ENCODE measurements at places on chromosomes 7 and 10. TPM values are rescaled to one million over a fixed set of nuclear protein-coding genes. Genes with fewer than 3 reads are reported as not detected.
A peak's percentile ranks its signal among the peaks of the same experiment; 100 is the strongest.

MYOZ1 gene
- not detected for total RNA-seq

CLRN3 gene
- not detected for total RNA-seq

KIAA1549 gene
- total RNA-seq: 0.10 TPM

EN2 gene
- not detected for total RNA-seq

PDE6C gene
- not detected for total RNA-seq

ANAPC16 gene
- 86.6 TPM for total RNA-seq

CYP26C1 gene
- not detected for total RNA-seq

ZNF485 gene
- 2.0 TPM for total RNA-seq

DNA sequence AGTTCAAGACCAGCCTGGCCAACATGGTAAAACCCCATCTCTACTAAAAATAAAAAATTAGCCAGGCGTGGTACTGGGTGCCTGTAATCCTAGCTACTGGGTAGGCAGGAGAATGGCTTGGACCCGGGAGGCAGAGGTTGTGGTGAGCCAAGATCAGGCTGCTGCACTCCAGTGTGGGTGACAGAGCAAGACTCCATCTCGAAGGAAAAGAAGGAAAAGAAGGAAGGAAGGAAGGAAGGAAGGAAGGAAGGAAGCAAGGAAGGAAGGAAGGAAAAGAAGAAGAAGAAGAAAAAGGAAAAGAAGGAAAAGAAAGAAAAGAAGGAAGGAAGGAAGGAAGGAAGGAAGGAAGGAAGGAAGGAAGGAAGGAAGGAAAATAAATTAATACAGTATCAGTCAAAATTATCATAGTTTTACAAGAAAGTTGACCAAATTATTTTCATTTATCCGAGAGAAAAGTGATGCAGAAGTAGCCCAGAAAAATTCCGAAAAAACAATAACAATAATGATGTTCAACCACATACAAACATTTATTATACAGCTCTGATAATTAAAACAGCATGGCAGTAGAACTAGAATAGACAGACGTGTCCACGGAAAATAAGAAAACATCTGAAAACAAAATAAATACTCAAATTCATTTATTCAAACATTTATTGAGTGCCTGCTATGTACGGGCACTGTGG lies 292.4 kb upstream of the MKLN1 start:
- DNase-seq: no peak

GRCh38 chr10:118754229-118754555 lies 578 bp downstream of the CACUL1 start:
- DNase-seq: no peak

GRCh38 chr10:131431533-131431932 lies 120.0 kb upstream of the TCERG1L start:
- DNase-seq: no peak

- no peak for DNase-seq
These were observed 182.2 kb downstream of the HTR7 start for GRCh38 chr10:90675621-90676020.

DNA sequence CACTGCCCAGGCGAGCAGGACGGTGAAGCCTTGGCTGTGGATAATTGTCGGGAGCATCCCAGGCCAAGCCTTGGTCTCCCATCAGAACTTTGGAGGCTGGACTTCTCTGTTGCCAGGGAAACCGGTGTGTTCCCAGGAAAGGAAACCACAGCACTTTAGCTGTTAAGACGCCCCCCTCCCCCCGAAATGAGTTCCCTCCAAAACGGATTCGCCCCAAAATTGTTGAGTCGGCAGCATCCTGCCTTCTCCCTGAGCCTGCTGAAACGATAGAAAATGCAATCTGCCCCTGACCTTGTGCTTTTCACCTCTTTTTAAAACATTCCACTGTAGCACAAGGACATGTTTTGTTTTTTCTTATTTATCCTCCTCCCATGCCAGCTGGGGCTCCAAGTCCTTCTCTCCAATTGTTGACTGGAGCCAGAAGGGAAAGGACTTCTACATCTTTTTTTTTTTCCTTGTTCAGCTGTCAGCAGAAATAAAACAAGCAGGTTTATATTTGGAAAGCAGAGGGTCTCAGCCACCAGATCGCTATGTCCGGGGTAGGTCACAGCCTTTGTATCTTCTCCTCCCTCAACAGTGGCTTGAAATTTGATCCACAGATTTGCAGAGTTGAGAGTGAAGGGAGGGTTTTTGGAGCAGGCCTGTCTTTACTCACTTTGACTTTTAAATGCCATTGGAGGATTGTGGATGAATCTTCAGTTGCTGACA lies 116.5 kb downstream of the ZMIZ1 start:
- DNase-seq: no peak

- DNase-seq: no peak
These were observed 10.4 kb downstream of the ZNF316 start for GRCh38 chr7:6647541-6647940.

DNA sequence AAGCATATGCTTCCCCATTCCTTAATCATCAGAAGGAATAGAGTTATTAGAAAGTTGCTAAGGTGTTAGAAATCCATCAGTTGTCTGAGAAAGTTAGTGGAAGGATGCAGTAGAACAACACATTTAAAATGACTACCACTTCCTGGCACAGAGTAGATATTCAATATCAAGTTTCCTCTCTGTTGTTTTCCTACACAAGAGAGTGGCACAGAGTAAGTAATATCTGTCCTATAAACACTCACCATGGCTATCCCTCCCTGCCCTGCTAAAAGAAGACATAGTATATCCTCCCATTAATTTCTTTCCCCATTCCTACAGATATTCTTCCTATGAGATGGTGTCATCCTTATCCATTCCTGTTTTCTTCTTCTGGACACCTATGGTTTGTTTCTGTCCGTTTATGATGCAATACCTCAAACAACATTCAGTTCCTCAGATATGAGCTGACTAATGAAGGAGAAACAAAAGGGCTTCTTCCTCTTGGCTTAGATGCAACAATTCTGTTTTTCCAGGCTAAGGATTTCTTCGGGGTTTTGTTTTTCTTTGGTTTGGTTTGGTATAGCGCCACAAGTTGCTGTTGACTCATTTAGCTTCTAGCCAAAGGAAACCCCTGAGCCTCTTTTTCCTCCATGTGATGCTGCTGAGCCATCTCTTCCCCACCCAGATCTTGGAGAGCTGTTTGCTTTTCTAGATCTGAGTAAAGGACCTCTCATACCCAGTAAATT lies 32.9 kb upstream of the BPGM start:
- DNase-seq: no peak

- no peak for DNase-seq
These were observed 69.3 kb downstream of the OAT start for GRCh38 chr10:124349231-124349995.

DNA sequence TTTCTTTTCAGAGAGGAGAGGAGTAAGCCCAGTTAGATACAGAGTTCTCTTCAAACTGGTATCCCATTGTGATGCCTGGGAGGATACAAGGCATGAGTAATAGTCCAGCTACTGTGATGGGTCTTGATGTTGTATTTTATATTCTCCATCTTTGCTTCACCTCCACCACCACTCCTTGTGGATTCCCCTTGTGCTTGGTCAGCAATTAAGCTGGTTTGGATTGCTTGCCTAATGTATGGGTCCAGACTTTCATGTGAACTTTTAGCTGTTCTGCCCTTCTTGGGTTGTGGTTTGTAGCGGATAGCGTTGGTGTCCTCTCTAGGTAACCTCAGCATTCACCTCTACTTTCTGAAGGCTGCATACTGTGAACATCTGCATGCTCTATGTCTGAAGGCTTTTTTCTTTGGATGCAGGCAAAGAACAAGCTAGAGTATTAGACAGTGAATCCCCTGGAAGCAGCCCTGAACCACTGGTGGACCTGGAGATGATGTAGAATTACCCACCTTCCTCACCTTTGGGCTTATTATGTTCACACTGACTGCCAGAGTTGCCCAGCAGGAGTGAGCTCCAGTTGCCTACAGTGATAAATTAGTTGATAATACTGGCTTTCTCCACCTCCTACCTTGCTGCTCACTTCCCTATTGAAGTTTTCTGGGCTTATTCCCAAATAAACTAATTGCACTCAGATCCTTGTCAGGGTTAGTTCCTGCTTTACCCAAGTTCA lies 126.5 kb upstream of the MTPN start:
- DNase-seq: no peak

- DNase-seq: no peak
These were observed 17.2 kb downstream of the TAS2R60 start for GRCh38 chr7:143460271-143460979.

DNA sequence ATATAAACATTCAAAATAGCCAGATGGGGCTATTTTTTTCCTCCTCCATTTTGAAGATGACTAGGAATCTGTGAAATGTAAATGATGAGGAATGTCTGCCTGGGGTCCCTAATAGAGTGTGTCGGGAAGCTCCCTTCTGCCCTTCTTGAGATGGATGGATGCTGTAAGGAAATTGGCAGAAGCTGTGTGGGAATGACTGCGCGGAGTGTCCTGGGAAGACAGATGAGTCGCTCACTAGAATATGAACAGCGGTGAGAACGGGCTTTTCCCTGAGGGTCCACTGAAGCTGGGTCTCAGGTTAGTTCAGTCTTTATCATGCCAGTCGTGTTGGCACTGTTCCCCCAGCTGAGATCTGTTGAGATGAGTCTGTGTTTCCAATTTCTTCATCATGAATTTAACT lies 75.1 kb upstream of the PLPP4 start:
- no peak for DNase-seq

DNA sequence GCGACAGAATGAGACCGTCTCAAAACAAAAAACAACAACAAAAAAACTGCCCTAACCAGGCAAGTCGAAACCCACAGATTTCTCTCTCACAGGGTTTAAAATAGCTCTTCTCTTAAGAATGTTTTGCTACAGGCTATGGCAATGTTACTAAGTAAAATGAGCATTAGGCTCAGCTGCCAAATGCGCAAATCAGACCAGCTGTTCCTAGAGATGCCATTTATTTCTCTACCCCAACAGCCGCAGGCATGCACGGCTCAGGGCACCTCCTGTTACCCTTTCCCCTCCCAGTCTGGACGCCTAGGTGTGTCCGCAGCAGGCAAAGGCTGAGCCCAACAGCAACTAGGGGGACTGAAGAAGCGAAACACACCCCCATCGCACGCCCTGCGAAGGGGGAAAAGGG lies 168.3 kb upstream of the MBL2 start:
- no peak for DNase-seq

DNA sequence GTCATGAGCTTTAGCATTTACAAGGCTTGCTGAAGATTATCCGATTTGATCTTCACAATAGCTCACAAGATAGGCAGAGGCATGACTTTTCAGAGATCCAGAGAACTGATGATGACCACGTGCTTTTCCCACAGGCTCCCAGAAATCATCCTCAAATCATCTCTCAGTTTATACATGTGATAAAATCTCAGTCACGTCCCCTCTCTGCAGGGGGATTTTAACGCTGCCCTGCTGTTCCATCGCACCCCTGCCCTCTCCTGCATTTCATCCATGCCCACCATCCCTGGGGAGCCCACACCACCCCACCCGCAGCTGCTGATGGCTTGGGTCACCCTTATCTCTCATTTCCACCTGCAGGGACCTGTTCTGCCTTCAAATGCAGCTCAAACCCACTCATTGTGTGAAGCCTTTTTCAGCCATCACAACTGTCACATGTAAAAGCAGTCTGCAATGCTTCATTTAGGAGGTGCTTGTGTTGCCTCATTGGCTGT lies 141.8 kb downstream of the DIP2C start:
- no peak for DNase-seq

GRCh38 chr7:142745091-142745635 lies 4.1 kb upstream of the PRSS1 start:
- no peak for DNase-seq

GRCh38 chr7:71221549-71221948 lies 89.6 kb downstream of the GALNT17 start:
- DNase-seq: no peak

DNA sequence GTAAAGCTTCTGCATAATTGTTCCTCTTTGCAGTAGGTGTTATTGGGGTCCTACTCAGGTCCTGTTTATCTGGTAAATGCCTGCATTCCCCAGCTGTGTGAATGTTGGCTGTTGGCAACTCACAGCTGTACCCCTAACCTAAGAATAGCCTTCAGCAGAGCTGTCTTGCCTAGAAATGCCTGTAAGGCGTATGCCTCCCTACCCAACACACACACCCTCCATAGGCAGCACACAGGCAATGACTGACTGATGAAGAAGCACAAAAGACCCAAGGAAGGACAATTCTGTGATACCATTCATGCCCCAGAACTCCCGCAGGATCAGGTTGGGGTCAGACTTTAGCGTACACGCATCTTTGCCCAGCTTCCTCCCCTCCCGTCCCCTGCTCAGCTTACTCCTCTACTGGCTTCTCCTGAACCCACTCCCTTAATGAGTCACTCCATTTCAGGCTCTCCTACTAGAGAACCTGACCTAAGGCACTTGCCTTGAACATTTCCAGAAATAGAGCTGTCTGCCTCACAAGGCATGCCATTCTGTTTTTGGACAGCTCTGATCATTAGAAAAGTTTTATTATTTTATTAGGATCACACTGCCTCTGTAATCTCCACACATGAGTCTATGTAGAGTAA lies 99.2 kb upstream of the PIK3CG start:
- DNase-seq: no peak

DNA sequence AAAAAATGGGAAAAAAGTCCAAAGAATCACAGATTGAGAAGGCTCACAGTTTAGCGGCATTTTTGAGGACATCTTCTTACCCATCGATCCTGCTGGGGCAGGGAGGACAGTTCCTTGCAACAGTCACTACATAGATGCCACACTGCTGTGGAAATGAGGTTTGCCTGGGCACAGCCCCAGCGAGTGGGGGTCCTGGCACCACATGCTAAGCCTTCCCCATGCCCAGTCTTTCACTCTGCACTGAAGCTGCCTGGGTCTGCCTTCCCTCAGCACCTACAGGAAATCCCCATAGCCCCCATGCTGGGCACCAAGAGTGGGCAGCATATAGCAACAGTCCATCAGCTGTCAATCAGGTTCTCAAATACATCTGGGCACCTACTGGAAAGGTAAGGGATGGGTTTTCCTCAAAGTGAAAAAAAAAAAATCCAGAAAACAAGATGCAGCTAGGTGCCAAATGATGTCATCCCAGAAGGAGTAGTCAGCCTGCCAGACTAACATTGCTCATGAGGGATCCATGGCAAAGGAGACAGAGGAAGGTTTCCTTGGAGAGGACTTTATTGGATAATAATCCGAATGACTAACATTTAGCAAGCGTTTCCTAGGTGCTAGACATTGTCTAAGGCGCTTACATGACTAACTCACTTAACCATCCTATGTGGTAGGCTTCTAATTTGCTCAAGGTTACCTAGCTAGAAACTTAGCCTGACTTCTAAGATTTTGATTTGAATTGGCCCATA lies 125.7 kb upstream of the CXCL12 start:
- no peak for DNase-seq

DNA sequence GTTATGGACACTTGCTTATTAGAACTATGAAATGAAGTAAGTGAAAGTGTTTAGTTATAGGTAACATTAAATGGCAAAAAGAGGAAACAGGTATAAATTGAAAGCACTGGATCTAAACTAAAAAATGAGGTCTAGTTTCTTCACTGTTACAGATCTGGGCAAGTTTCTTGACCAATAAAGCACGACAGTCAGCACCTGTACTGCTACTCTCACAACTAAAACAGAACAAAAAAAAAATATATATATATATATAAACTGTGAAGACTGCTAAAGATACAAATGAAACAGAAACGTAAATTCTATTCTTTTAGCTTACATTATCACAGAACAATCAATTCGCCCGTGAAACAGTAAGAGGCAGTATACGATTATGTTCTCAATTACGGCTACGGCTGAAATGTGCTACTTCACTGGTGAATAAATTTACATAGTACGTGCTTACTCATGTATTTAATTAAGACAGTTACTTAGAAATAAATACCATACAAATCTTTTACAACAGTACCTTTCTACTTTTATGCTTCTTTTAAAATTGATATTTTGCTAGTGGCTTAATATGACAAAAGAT lies 4.2 kb downstream of the AHR start:
- DNase-seq: peak; percentile 74

Measured in CD4-positive, CD25-positive, alpha-beta regulatory T cell (primary cell).